ENCODE measurements at places on chromosomes 2 and 18.

DNA sequence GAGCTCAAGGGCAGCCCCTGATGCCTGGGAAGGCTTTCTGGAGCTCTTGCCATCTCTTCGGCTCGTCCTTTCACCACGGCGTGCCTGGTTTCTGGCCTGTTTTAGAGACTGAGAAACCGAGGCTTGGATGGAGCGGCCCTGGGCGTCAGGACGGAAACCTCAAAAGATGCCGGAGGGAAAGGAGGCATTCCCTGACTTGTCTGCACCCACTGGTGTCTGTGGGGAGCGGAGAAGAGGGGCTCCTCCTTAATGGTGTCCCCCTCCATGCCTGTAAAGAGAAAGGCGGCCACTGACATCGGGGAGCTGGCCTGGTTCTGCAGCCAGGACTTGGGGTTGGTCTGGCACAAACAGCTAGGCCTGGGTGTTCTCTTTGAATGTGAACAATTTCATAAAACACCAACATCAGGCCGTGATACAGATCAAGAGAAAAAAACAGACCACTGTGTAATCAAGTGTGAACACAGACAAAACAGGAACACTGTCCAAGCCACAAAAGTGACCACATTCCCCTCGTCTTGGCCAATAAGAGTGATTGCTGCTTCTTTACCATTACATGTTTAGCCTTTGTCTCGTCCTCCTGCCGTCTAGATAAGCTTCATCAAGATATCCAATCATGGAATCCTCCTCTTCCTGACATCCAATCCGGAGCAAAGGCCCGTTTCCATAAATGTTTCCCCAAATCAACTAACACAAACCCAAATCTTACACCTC, 633 bp upstream of the ILKAP start:
- DNase-seq, result no peak

DNA sequence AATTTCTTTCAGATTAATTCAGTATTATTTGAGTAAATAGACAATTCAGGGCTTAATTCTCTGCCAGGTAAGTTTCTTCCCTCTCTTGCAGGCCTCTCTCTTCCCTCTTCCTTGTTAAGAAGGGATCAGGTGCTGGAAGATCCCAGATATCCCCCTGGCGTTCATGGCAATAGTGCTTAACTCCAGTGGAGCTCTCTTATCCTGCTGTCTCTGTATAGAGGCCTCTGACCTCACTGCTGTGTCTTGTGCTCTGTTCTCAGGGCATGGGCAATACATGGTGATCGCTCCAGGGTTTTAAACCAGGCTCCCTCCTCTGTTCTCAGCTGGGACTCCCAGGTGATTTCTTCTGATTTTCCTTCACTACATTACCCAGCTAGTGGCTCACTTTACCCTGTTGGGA, 226.8 kb downstream of the MC4R start:
- DNase-seq, result no peak

DNA sequence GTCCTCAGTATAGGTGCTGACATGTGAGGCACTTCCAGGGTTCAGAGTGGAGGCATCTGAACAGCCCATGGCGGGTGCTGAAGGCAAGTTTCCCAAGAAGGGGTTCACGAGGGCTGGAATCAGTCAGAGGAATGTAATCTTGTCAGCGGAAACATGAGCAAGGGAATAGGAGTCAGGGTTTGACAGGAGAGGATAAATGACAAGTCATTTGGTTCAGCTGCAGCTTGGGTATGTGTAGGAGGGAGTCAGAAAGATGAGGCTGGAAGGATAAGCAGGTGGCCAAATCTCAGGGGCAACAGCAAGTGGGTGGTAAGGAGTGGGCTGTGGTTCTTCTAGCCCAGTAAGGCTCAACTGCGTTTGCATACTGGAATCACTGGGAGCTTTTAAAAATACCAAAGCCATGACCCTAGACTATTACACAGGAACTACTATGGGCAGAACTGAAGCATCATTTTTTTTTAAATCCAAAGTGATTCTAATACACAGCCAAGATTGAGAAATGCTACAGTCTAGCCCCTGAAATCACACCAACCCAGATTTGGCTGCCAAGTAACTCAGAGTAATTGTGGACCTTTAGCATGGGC, 41.8 kb upstream of the NAB1 start:
- peak; percentile 58 for DNase-seq

GRCh38 chr2:222318712-222319585, 20.2 kb upstream of the PAX3 start:
- no peak for DNase-seq

Data from astrocyte of the spinal cord (primary cell).